ENCODE measurements at places on chromosomes 11 and 22.

GRCh38 chr11:61453695-61454094 lies 23.8 kb downstream of the SDHAF2 start:
- DNase-seq: no peak

DNA sequence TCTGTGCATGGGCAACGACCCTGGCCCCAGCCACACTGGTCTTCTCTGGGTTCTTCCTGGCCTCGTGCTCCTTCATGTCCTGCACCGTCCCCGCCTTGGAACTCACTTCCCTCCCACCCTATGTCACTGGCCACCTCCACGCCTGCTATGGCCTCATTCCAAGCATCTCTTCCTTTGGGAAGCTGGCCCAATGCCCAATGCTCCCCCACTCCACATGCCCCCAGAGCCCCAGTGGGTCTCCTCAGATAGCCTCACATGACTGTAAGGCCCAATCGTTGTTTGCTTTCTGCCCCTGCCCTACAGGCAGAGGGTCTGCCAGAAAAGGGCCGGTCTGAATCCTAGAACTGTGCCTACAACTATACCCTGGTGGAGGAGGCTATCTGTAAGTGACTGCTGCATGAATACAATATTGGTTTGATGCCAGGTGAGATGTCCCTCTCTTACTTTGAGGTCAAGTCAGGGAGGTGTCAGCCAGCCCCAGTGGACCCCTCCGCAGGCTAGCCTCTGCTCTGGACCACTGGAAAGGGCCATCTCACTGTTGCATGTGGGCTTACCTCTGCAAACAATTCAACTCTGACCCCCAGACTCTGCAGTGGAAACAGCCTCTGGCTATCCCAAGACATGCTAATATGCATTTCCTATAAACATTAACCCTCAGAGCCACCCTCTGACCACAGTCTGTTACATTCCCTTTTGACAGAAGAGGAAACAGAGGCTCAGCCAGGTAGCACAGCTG lies 2.1 kb upstream of the GNAZ start:
- DNase-seq: no peak

- DNase-seq: no peak
Observed at GRCh38 chr11:57560146-57560545, 7.3 kb downstream of the UBE2L6 start.

- no peak for DNase-seq
Observed at GRCh38 chr11:47483457-47483856, 34.5 kb upstream of the RAPSN start.

GRCh38 chr22:23831781-23832180 lies 7.0 kb downstream of the DERL3 start:
- DNase-seq: no peak

DNA sequence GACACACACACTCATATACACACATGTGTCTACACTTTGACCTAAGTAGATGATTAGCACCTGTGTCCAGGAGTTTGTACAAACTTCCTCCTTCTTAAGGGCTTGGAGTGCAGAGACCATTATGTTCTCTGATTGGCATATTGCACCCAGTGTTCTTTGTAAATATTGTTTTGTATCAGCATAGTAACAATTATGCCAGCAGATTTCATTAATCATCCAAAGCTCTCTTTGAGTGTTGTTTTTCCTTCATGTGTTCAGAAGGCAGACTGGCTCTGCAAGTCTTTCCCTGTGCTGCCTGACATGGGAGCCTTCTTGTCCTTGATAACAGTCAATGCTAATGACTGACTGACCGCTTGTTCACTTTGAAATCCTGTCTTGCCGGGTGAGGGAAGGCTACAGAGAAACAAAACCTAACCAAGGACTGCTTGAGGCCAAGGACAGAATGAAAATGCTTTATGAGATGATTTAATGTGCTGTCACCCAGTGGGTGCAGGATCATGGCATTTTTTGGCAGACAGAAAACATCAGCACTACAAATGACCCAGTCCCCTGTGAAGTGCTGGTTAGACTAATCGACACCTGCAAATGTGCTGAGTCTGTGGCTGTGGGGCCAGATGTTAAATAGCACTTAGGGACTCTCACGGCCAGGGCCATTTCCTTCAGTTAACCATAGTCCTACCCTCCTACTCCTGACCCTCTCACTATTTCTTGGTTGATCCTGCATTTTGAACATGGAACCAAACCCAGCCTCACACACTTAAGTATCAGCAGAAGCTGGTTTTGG lies 6.6 kb upstream of the BARX2 start:
- DNase-seq: no peak

DNA sequence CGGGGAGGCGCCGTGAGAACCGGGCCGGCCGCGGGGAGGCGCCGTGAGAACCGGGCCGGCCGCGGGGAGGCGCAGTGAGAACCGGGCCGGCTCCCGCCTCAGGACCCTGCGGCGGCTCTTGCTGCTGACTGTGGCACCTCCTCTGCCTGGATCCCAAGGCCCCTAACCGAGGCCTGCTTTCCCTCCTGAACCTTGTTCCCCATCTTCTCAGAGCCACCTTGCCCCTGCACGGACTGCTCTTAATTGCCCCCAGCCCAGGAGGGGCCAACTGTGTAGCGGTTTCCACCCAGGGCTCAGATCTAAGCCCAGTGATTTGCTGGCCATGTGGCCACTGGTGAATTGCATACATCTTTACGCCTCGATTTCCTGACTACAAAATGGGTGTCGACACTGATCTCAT lies 112.2 kb upstream of the B3GAT1 start:
- no peak for DNase-seq

GRCh38 chr11:117711331-117711730 lies 85.7 kb downstream of the DSCAML1 start:
- DNase-seq: no peak

DNA sequence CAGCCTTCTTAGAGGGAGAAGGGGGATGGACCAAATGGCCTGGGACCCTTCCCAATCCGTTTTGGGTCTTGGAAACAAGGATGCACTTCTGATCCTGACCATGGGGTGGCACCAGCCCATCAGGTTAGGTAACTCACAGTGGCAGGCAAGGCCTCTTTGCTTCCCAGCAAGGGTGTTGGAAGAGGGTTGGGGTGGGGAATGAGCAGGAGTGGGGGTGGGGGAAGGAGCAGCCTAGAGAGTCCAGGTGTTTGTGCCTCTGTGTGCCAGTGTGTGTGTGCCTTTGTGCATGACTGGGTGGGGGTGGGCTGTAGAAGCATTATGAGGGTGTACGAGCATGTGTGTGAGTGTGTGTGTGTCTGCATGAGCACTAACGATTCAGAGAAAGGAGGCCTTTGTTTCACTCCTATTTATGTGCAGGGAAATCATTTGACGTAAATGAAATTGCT lies 213.1 kb downstream of the INSC start:
- DNase-seq: no peak

GRCh38 chr11:64100360-64100759 lies 64.6 kb downstream of the FLRT1 start:
- DNase-seq: no peak

- no peak for DNase-seq
Observed at GRCh38 chr22:40813912-40814315, 5.2 kb downstream of the SLC25A17 start.

DNA sequence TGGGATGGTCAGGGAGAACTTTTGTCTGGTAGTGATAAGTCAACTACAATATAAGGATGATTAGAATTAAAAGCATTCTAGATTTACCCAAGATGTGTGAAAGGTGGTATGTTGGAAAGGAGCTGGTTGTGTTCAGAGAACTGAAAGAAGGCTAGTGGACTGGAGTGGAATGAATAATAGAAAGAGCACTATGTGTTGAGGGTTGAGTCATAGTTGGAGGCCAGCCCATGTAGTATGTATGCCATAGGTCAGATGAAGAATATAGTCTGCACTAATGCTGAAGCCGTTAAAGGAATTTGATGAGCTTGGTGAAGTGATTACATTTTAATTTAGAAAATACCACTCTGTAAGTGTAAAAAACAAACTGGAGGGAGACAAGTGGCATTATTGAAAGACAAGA lies 514.1 kb downstream of the CNTN5 start:
- DNase-seq: no peak

DNA sequence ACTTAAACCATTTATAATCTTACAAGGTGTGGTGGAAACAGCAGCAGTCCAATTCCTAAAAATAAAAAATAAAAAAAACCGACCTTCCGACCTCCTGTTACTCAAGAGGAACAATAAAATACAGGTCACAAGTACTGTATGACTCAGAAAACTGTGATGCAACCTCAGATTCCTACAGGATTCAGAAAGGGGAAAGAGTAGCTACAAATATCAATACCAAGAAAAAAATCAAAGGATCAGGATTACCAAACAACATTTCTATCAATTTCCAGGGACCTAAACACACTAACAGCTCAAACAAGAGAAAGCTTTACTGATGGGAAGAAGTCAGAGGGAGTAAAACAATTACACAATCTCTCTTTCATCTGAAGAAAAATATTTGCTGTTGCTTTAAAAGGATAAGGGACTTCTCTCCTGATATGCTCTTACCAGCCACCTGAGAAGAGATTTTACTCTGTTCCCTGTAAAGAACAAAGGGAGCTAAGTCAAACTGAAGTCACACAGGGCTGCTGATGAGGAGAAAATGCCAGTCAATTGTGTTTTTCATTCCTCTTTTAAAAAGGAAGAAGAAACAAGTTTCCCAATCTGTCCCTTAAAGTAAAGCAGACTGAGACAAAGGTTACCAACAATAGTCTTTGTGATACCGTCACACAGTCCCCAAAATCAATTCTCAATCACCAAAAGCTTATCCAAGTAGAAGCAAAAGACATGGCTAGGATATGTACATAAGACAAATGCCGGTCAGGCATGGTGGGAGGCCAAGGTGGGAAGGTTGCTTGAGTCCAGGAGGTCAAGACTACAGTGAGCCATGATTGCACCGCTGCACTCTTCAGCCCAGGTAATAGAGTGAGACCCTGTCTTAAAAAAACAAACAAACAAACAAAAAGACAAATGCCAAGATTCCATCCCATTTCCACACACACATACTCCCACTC lies 39.3 kb downstream of the AMBRA1 start:
- no peak for DNase-seq

All from stimulated activated CD4-positive, alpha-beta T cell treated with anti-CD3 and anti-CD28 coated beads, Interleukin-12 subunit alpha, Interleukin-12 subunit beta, amount 100 ng/mL, for 4 hours (primary cell).